ENCODE measurements at places on chromosomes 12 and 14.
A peak's percentile ranks its signal among the peaks of the same experiment; 100 is the strongest.

GRCh38 chr12:71589478-71589881 lies 74.2 kb downstream of the ZFC3H1 start:
- peak; percentile 8 for DNase-seq

- DNase-seq, result peak; percentile 55
These were observed 70.9 kb downstream of the TBK1 start for GRCh38 chr12:64522807-64523206.

DNA sequence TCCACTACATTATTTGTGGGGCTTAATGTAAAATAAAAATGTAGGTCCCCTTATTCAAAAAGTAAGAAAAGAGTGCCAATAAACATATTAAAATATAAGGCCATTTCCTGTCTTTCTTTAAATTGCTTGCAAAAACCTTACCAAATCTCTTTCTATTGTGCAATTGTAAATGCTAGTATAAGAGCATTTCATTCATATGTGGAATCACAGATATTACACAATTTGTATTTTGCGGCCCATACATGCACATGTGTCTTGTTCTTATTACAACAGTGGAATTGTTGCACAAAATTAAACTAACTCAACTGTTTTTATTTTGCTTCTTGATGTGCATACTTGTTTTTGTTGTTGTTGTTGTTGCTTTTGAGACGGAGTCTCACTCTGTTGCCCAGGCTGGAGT lies 20.1 kb upstream of the CRADD start:
- DNase-seq, result peak; percentile 4

DNA sequence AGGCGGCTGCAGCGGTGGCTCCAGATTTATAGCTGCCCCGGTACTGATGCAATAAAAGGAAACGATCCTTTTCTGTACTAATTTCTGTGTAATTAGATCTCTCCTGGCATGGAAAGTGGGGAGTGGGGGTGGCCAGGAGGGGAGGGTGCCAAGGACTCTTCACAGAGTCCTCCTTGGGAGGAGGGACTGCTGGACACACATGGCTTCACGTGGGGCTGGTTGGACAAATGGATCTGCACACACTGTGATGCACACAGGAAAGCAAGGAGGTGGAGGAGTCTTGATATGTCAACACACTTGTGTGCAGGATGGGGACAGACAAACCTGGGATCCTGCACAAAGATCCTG lies 23.8 kb upstream of the ATP5MC2 start:
- peak; percentile 21 for DNase-seq
